GM04504 (cell line): ENCODE measurements at places on chromosomes 6 and 20.

- DNase-seq: no peak
These were observed 15.9 kb upstream of the GGTLC1 start for GRCh38 chr20:24004471-24004870.

DNA sequence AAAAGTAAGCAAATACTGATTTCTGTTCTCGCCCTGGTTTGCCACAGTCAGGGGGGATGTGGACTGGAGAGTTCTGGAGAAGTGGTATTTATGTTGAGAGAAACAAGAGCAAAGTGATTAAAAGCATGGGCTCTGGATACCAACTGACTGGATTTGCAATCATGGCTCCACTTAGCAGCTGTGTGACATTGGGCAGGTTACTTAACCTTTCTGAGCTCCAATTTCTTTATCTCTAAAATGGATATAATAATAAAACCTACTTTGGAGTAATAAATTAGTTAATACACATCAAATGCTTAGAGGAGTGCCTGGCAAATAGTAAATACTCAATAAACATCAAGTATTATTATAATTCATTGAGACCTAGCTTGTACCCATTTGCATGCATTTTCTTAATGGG lies 111.7 kb downstream of the CLIC5 start:
- no peak for DNase-seq

- peak; percentile 38 for DNase-seq
These were observed 216.9 kb downstream of the GMDS start for GRCh38 chr6:2028457-2029038.

DNA sequence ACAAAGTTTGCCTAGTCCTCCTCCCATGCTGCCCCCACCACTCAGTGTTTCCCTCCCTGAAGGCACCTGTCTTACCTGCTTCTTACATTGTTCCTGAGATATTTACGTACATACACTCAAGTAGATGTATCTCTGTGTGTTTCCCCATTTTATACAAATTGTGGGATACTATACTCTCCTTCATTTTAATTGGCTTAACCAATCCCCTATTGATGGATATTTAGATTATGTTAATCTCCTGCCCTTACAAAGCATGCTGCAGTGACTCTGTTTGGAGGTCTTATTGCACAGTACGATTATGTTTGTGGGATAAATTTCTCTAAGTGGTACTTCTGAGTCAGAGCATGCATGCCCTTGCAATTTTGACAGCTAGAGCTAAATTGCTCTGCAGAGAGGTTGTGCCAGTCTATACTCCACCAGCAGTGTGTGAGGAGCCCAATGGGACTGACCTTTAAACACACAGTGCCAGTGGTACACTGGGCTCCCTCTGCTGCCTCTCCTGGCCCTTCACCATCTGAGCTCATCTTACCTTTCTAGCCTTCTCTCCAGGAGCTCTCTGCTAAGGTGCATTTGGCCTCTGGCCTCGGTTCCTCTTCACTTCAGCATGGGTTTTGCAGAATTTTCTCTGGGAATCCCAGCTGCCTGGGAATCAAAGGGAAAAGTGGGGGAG lies 57.4 kb downstream of the LYRM2 start:
- DNase-seq: no peak

DNA sequence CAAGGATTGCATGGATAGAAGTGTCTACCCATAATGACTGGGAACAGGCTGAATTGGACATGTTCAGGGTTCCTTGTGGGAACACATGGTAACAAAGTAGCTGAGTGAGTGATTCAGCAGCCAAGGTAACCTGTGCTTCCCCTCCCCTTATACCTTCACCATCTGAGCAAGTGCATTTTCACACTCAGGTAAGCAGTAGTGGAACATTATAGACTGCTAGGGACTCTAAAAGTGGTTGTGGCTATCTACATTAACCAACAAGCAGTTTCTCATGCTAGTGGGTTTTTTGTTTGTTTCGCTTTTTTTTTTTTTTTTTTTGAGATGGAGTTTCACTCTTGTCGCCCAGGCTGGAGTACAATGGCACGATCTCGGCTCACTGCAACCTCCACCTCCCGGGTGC lies 41.4 kb downstream of the KIZ start:
- no peak for DNase-seq

DNA sequence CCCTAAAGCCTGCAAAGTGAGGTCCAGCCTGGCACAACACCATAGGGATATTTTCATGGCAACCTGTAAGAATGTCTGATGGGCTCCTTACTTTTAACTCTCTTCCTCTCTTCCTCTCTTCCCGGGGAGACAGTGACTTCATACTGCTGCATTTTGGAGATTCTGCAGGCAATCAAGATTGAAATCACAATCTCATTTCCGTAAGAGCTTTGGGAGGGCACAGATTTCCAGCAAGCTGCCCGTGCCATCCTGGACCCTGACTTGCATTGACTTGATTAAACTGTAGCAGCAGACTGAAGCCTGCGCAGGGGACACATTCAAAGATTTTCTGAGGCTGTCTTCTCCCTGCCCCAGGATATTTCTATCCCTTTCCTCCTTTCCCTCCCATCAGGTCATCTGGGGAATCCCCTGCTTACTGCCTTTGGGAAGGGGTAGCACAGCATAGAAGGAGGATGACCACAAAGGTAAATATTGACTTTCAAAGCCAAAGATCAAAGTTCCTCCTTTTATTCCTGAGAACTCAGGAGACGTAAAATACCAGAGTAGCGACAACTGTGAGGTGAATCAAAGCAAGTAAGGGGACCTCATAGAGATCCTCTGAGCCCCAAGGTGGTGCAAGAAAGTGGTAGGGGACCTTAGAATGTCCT lies 504.0 kb upstream of the ARID1B start:
- no peak for DNase-seq

GRCh38 chr20:58467572-58468527 lies 47.3 kb downstream of the APCDD1L start:
- no peak for DNase-seq

- no peak for DNase-seq
These were observed 76.9 kb downstream of the GINS1 start for GRCh38 chr20:25484224-25484846.

- no peak for DNase-seq
These were observed 59.5 kb downstream of the UTRN start for GRCh38 chr6:144344646-144345045.

- no peak for DNase-seq
These were observed 555 bp upstream of the ZBTB46 start for GRCh38 chr20:63831646-63831992.

GRCh38 chr6:43812850-43813578 lies 43.0 kb downstream of the VEGFA start:
- DNase-seq: no peak

GRCh38 chr6:106858653-106859092 lies 115.9 kb downstream of the CD24 start:
- peak; percentile 75 for DNase-seq

- DNase-seq: no peak
These were observed 19.9 kb downstream of the TREML4 start for GRCh38 chr6:41247882-41248705.

DNA sequence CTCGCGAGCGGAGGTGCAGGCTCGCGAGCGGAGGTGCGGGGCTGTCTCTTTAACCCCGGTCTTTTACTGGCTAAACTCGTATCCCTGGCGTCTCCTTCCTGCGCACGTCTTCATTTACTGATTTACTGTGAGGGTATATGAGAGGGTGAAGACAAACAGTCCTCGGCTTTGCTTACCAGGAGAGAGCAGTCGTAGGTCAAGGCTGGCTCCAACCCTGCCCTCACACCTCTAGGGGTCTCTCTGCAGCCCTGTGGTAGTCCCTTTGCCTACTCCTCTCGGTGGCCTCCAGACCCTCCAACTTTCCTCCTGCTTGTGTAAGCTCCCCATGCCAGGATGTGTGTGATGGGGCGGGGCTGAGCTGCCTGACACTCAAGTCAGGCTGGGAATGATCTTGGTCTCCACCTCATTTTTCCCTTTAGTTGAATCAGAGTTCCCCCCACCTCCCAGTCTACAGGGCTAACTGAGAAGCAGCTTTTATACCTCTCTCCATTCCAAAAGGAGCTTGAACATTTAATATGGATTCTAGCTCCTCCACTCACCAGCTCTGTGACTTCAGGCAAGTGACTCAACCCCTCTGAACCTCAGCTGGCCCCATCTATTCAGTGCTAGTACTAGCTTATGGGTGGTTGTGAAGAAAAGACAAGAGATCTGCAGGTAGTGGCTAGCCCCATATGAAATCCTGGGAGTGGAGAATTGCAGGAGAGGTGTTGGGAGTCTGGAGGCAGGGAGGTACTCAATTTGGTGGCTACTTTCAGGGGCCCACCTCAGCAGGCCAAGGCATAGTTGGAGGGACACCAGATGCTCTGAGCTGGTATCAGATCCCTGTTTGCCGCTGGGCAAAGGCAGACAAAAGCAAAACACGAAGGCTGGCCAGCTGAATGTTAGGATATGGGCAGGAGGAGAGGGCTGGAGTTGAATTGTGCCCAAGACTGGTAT lies 902 bp downstream of the SLC29A1 start:
- DNase-seq: no peak

DNA sequence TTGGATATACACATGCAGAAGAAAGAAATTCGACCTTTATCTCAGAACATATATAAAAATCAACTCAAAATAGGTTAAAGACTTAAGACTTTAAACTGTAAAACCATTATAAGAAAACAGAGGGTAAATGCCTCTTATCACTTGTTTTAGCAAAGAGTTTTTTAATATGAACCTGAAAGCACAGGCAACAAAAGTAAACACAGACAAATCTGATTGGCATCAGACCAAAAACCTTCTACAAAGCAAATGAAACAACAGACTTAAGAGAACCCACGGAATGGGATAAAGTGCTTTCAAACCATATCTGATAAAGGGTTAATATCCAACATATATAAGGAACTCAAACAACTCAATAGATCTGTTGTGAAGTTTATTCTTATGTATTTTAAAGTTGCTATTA lies 309.9 kb upstream of the OPRM1 start:
- DNase-seq: no peak

GRCh38 chr6:1611322-1611571 lies 1.5 kb downstream of the FOXC1 start:
- DNase-seq: no peak

GRCh38 chr20:62051546-62052255 lies 14.0 kb downstream of the TAF4 start:
- DNase-seq: no peak

GRCh38 chr6:35044761-35045421 lies 96.2 kb downstream of the TCP11 start:
- no peak for DNase-seq

- DNase-seq: no peak
These were observed 38.7 kb downstream of the NCOA7 start for GRCh38 chr6:125829433-125829832.

- DNase-seq: no peak
These were observed 127.6 kb downstream of the KIF13A start for GRCh38 chr6:17859846-17860245.

DNA sequence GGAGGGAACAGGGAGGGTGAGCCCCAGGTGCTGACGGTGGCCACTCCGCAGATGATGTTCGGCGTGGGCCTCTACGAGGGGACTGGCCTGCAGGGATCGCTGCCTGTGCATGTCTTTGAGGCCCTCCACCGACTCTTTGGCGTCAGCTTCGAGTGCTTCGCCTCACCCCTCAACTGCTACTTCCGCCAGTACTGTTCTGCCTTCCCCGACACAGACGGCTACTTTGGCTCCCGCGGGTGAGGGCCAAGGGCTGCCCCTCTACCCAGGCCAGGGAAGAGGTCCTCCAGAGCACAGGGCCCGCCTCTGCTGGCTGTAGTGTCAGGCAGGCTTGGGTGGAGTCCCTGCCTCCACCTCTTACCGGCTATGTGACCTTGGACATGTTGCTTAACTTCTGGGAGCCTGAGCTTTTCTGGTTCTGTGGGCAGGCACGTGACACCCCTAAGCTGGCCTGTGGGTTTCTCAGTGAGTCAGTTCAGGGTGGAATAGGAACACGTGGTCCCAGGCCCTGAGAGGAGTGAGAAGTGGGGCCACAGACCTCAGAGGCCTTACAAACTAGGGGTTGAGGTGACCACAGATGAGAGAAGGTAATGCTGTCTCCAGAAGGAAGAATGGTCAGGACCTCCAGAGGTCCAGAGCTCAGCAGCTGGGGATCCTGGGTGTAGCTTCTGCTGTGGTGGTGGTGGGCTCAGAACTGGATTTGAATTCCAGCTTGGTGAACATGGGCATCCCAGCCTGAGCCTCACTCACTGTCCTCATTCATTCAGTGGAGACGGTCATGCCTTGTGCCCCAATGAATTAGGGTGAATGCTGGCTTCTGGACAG lies 11.9 kb downstream of the PCIF1 start:
- DNase-seq: no peak

GRCh38 chr6:80523010-80523409 lies 416.5 kb downstream of the BCKDHB start:
- DNase-seq: no peak

DNA sequence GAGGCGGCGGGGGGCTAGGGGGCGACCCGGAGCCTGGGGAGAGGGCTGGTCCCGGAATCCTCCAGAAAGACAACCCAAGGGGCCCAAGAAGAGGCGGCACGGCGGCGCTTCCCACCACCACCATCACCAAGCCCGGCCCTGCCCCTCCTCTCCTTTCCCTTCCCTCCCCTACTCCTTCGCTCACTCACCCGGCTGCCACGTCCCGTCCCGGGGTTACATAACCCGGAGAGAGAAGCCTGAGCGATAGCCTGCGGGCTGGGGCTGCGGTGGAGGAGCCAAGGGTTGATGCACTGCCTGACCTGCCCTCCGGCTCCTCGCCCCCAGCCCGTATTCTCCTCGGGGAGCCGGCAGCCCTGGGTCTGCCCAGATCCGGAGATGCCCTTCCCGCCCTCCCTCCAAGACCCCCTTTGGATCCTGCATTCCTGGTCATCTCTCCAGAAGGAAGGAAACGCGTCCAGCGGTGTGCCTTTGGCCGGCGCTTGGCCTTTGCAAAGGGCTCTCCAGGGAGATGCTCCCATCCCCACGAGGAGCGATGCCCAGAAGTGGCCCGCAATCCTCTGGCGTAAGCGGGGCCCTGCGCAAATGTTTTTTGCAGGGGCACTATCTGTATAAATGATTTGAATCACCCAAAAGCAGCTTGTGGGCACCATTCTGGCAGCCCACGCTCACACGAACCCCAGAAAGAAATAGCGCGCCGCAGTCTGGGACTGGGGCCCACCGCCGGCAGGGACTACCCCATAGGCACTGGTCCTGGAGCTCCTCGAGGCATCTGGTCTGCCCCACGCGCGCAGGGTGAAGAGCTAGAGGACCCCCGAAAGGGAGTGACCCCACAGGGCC lies 4.6 kb upstream of the CPXM1 start:
- no peak for DNase-seq

GRCh38 chr20:63527184-63527583 lies 6.6 kb downstream of the PPDPF start:
- DNase-seq: no peak

DNA sequence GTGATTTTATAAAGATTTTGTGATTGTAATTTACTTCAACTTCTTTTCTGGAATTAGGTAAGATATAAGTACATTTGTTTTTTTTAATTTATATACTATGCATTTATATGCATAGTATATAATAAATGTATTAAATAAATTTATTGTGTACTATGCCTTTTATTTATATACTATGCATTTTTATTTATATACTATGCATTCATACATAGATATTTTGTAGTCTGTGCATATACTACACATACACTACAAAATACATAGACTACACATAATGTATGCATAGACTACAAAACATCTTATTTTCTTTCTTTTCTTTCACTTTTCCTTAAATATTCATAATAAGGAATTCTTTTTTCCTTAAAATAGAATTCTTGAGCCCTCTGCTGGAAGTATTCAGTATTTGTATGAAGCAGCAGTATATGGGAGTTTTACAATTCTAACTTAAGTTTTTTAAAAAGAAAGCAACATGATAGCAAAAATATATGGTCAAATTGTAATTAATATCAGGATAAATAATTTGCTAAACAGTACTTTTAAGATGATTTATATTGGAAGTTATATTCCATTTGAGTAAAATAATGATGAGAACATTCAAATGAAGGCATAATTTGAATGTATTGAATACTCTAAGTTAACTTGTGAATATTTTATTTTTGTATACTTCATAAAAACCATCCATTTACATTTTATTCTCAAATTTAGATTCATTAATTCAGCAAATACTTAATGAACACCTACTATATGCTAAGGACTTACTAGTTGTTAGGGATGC lies 129.3 kb downstream of the KLHL32 start:
- DNase-seq: no peak
